ENCODE measurements at places on chromosomes 5 and 9.

- no peak for DNase-seq
These were observed 14.3 kb downstream of the SNX30 start for GRCh38 chr9:112764837-112765236.

DNA sequence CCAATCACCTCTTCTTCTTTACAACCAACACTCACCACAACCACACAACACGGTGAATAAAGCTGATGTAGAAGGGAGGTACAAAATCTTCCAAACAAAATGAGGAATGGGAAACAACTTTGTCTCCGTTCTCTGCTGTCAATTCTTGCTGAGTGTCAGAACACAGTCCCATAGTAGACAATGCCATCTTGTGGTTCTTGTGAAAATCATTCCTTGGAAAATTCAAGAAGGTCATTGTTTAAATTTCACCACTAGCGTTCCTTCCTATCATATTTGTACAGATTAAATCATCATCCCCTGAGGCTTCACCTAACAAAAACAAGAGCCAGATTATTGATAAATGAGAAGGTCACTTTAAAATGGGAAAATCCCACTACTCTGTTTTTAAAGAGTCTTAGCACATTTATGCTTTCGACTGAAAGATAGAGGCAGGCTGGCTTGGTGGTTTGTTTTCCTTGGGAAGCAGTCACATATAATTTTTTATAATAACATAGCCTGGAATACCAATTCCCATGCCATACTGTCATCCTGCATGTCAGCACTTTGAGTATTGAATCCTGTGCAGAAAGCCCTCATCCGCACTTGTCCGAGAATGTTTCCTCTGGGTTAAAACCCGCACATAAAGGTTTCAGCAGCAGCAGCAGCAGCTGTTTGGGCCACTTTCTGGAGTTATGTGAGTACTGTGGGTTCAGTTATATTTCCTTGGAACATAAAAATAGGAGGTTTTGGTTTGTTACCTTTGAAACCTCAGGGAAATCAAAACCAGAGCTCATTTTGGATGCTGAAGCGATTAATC, 395.0 kb upstream of the SMARCA2 start:
- no peak for DNase-seq

DNA sequence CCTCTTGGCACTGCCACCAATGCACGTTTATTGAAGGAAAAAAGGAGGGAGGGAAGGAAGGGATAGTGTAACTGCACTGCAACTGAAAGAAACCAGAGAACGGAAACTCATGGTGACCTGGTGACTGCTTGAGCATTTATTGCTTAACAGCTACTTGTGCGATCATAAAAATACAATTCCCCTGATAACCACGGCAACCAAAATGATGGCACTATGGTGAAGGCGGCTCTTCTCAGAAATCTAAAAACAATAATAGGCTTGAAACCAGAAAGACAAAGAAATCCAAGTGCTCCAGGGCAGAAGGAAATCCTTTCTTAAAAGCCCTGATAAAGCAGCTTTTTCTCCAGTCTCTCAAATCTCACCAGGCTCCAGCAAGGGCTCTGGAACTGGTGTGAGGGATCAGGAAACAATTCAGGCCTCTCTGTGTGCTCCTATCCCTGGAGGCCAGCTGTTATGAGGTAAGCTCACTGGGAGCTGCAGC, 1.9 kb downstream of the FBXO10 start:
- DNase-seq: no peak

- no peak for DNase-seq
These were observed 6.6 kb downstream of the SNX2 start for GRCh38 chr5:122781465-122781864.

- no peak for DNase-seq
These were observed 18.4 kb upstream of the CNTLN start for GRCh38 chr9:17116400-17116837.

DNA sequence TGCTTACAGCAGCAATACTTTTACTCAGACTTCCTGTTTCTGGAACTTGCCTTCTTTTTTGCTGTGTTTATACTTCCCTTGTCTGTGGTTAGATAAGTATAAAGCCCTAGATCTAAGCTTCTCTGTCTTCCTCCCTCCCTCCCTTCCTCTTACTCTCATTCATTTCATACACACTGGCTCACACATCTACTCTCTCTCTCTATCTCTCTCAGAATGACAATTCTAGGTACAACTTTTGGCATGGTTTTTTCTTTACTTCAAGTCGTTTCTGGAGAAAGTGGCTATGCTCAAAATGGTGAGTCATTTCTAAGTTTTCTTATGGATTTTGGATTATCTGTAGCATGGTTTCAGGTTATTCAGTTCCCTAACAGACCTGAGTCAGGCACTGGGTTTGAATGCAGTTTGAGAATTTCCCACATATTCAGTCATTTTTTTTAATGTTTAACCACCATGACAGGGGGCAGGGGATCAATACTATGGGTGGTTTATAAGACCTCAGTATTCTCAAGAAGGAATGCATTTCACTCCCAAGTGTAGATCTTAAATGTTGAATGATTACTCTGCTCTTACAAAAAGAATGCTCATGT, at the start of gene IL7R:
IL7R (plus strand) TSS at position 127 of the 587 bp plus-strand sequence; CDS start at position 214, 87 bp downstream.
- no peak for DNase-seq

DNA sequence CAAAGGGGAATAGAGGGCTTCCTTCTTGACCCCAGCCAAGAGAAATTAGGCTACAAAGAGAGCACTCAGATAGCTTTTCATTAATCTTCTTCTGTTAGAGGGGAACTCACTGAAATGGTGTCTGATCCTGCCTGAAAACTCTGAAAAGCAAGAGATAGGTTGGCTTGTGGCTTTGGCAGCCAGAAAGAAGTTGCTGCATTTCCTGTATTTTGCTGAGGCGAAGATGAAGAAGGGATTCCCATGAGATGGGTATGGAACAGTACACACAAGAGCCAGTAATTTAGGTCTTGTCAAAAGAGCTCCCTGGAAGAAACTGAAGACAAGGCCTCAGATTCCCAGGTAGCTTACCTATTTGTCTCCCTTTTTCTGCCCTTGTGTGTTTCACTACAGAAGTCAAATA, 120.9 kb upstream of the TARS1 start:
- no peak for DNase-seq

Measured in naive thymus-derived CD4-positive, alpha-beta T cell (primary cell).